MCF 10A (cell line): ENCODE measurements at places on chromosomes 1 and 21. TPM values are rescaled to one million over a fixed set of nuclear protein-coding genes. Genes with fewer than 3 reads are reported as not detected.
A peak's percentile ranks its signal among the peaks of the same experiment; 100 is the strongest.

DNA sequence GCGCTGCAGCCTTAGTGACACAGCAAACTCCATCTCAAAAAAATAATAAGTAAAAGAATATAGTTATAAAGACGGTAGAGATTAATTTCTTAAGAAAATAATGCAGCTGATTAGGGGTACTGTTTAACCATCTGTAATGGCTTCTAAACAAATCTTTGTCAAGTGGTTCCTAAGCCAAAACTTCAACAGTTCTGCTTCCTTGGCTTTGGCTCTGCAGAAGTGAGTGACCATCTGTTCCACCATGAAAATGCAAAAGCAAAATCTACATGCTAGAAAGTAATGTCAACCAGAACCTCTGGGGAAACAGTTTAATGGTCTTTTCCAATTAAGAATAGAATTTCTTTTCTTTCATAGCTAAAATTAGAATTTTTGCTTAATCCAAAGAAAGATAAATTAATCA lies 8.3 kb upstream of the SH2D5 start:
- H3K27me3 ChIP-seq, result no peaks in the 10 kb centered on the region
- H3K4me1 ChIP-seq, result no peaks in the 10 kb centered on the region
- DNase-seq, result no peak
- no peak overlapping the region for H3K4me3 ChIP-seq

DNA sequence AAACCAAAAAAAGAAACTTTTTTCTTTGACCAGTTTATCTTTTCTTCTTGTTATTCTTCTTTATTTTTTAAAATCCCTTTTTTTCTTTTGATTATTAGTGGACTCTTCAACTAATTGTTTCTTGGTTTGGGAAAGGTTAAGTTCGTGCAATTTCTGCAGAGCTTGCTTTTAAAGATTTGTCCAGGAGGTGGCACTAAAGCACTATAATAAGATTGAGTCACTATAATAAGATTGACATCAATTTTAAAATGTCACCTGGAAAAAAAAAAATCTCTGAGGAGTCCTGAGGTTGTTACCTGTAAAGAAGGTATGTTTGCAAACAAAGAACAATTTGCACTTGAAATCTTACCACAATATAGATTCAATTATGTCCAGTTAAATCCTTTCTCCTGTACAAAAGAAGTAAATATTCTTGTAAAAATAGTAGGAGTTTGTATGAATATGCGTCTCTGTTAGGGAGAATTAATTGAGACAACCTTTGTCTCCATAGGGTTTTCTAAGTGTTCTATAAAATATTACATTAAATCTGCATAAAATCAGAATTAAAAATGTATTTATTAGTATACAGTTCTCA lies 166.7 kb downstream of the ADGRL4 start:
- H3K27me3 ChIP-seq, result no peaks in the 10 kb centered on the region
- no peak overlapping the region for H3K27ac ChIP-seq
- DNase-seq, result peak; percentile 58
- H3K36me3 ChIP-seq, result no peaks in the 10 kb centered on the region
- H3K4me3 ChIP-seq, result no peak overlapping the region
- H3K4me1 ChIP-seq, result peaks cover 16% of the 10 kb centered on the region

- H3K27ac ChIP-seq, result no peak overlapping the region
- no peaks in the 10 kb centered on the region for H3K36me3 ChIP-seq
- peaks cover 76% of the 10 kb centered on the region for H3K27me3 ChIP-seq
- no peak for DNase-seq
- no peak overlapping the region for H3K4me3 ChIP-seq
These were observed 414.8 kb downstream of the NPHP4 start for GRCh38 chr1:5577255-5578040.

DNA sequence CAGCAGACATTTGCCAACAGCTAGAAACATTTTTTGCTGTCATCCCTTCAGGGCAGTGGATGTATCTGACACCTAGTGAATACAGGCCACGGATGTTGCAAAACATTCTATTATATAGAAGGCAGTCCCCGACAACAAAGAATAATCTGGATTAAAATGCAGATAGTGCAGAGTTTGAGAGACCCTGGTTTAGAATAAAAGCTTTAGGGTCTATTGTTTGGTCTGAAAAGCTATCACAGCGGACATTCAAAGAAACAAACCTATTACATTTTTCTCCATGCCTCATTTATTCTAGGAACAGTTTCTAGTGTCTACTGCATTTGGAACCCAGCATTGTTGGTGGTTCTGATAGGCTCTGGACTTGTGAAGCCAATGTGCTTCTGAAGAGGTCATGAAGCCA lies 316.3 kb downstream of the TGFB2 start:
- H3K4me1 ChIP-seq, result peaks cover 58% of the 10 kb centered on the region
- peaks cover 9% of the 10 kb centered on the region for H3K36me3 ChIP-seq
- peak overlapping the region; percentile 76 for H3K27ac ChIP-seq
- no peaks in the 10 kb centered on the region for H3K27me3 ChIP-seq
- no peak overlapping the region for H3K4me3 ChIP-seq
- DNase-seq, result peak; percentile 46

DNA sequence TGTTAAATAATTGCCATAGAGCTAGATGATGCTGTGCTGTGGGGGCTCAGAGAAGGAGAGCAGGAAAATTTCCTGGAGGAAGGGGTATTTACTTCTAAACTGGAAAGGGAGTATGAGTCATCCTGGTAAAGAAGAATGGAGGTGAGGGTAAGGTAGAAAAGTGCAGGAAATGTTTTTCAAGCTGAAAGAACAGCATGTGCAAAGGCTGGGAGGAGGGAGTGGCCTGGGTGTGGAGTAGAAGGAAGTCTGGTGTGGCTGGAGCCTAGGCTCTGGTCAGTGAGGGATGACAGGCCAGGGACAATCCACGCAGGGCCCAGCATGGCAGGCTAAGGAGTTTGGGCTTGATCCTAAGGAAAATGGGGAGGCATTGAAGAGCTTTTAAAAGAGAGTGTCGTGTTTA lies 45.9 kb downstream of the MATN1 start:
- H3K4me3 ChIP-seq, result no peak overlapping the region
- H3K4me1 ChIP-seq, result peaks cover 24% of the 10 kb centered on the region
- no peaks in the 10 kb centered on the region for H3K27me3 ChIP-seq
- no peaks in the 10 kb centered on the region for H3K36me3 ChIP-seq
- DNase-seq, result peak; percentile 28
- peak overlapping the region; percentile 92 for H3K27ac ChIP-seq

GRCh38 chr1:9455487-9456234 lies 83.6 kb upstream of the SLC25A33 start:
- no peak overlapping the region for H3K27ac ChIP-seq
- H3K4me3 ChIP-seq, result no peak overlapping the region
- no peaks in the 10 kb centered on the region for H3K36me3 ChIP-seq
- no peaks in the 10 kb centered on the region for H3K27me3 ChIP-seq

- peak overlapping the region; percentile 65 for H3K27ac ChIP-seq
- H3K27me3 ChIP-seq, result no peaks in the 10 kb centered on the region
- H3K4me3 ChIP-seq, result peak overlapping the region; percentile 75
- H3K36me3 ChIP-seq, result peaks cover 22% of the 10 kb centered on the region
- DNase-seq, result peak; percentile 86
These were observed 1.1 kb upstream of the ADIPOR1 start for GRCh38 chr1:202959276-202959620.

- H3K4me1 ChIP-seq, result peaks cover 7% of the 10 kb centered on the region
- no peak overlapping the region for H3K4me3 ChIP-seq
- H3K36me3 ChIP-seq, result peaks cover 10% of the 10 kb centered on the region
- no peak for DNase-seq
- H3K27ac ChIP-seq, result no peak overlapping the region
These were observed 9.5 kb downstream of the SIM2 start for GRCh38 chr21:36708286-36709029.

GRCh38 chr1:7930645-7931445 lies 9.8 kb downstream of the TNFRSF9 start:
- no peak for DNase-seq
- no peaks in the 10 kb centered on the region for H3K36me3 ChIP-seq
- H3K4me3 ChIP-seq, result no peak overlapping the region
- no peaks in the 10 kb centered on the region for H3K4me1 ChIP-seq
- peaks cover 50% of the 10 kb centered on the region for H3K27me3 ChIP-seq
- H3K27ac ChIP-seq, result no peak overlapping the region

DNA sequence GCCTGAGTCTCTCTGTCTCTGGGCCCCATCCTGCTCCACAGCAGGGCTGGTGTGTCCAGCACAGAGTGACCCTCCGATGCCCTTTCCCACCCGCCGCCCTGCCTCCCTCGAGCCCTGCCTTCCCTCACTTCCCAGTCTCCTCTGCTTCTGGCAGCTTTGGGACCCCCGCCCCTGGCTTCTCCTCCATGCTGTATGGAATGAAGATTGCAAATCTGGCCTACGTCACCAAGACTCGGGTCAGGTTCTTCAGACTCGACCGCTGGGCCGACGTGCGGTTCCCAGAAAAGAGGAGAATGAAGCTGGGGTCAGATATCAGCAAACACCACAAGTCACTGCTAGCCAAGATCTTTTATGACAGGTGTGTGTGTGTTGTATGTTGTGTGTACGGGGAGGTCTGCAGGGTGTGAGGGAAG lies 14.3 kb downstream of the MOV10 start:
- H3K27ac ChIP-seq, result peak overlapping the region; percentile 96
- H3K4me3 ChIP-seq, result no peak overlapping the region
- H3K4me1 ChIP-seq, result peaks cover 31% of the 10 kb centered on the region
- H3K27me3 ChIP-seq, result no peaks in the 10 kb centered on the region
- DNase-seq, result no peak
- H3K36me3 ChIP-seq, result peaks cover 38% of the 10 kb centered on the region

DNA sequence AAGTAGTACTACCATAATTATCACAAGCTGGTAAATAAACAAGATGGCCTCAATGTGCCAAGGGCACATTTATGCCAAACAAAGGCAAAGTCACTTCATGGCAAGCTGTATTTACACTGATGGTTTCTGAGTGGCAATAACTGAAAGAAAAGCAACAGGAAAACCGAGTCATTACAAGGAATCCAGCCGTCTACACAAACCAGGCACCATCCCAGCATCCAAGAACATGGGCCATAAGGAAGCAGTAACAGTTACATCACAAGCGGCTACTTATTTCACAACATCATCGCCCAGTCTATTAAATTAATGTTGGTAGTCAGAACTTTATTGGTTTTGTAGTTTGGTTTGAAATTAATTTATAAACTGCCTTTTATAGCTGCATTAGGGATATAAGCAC lies 214.2 kb downstream of the RERE start:
- no peaks in the 10 kb centered on the region for H3K4me1 ChIP-seq
- H3K27ac ChIP-seq, result no peak overlapping the region
- no peak overlapping the region for H3K4me3 ChIP-seq
- peak; percentile 20 for DNase-seq
- H3K36me3 ChIP-seq, result peaks cover 11% of the 10 kb centered on the region

DNA sequence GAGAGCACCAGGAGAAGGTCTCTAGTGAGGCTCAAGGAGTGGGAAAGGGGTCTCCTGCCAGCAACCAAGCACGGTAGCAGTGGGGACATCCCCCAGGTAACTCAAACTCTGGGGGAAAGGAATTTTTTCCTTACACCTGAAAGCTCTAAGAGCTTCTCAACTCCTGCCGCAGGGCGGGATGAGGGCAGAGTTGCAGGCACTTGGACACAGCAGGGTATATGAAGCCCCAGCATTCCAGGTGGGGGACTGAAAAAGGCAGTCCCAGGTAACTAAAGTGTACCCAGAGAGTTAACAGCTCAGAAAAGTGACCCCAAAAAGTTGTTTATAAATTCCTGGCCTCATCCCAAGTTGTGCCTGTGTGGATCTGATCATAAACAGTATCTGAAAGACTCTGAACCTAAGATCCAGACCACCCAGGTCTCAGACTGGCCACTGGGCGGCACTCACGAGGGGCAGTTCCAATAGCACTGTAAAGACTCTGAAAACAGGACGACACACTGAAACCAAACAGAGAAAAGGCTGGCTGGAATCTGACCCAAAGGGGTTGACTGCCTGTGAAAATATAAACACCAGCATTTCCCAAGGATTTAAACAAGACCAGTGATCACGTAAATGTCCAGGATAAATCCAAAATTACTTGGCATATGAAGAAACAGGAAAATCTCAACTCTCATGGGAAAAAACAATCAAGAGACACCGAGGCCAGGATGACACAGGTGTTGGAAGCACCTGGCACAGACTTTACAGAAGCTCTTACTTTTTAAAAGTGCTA lies 47.5 kb downstream of the HSF2BP start:
- peak overlapping the region; percentile 88 for H3K27ac ChIP-seq
- peaks cover 35% of the 10 kb centered on the region for H3K4me1 ChIP-seq
- H3K4me3 ChIP-seq, result no peak overlapping the region
- H3K27me3 ChIP-seq, result no peaks in the 10 kb centered on the region

DNA sequence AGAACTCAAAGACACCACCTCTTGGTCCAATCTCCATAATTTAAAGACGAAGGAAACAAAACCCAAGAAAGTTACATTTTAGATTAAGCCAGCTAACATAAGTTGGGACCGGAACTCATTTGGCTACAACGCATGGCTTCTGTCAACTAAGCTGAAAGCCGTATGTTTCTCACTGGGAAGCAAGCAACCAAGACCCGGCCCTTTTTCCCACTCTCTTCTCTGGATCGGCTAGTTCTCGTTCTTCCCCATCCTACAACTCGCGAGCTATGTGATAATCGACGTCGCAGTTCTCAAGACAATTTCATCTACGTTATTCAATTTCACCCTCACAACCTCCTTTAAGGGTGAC lies 601 bp downstream of the CCT8 start:
- H3K36me3 ChIP-seq, result peaks cover 42% of the 10 kb centered on the region
- peaks cover 22% of the 10 kb centered on the region for H3K4me1 ChIP-seq
- peak overlapping the region; percentile 100 for H3K4me3 ChIP-seq
- H3K27ac ChIP-seq, result peak overlapping the region; percentile 100
- H3K27me3 ChIP-seq, result no peaks in the 10 kb centered on the region

- DNase-seq, result peak; percentile 88
- H3K36me3 ChIP-seq, result no peaks in the 10 kb centered on the region
- no peak overlapping the region for H3K27ac ChIP-seq
- H3K27me3 ChIP-seq, result peaks cover 15% of the 10 kb centered on the region
These were observed 43.2 kb downstream of the GJA5 start for GRCh38 chr1:147717051-147717705.

GRCh38 chr1:34131396-34132160 lies 33.5 kb downstream of the CSMD2 start:
- H3K4me1 ChIP-seq, result no peaks in the 10 kb centered on the region
- DNase-seq, result no peak
- H3K27ac ChIP-seq, result no peak overlapping the region
- H3K4me3 ChIP-seq, result no peak overlapping the region
- H3K27me3 ChIP-seq, result no peaks in the 10 kb centered on the region

GRCh38 chr21:45979651-45980050 lies 1.9 kb upstream of the COL6A1 start:
- H3K27me3 ChIP-seq, result peaks cover 21% of the 10 kb centered on the region
- no peak overlapping the region for H3K4me3 ChIP-seq
- no peaks in the 10 kb centered on the region for H3K4me1 ChIP-seq
- H3K36me3 ChIP-seq, result no peaks in the 10 kb centered on the region

- no peak overlapping the region for H3K27ac ChIP-seq
- H3K27me3 ChIP-seq, result no peaks in the 10 kb centered on the region
- H3K36me3 ChIP-seq, result peaks cover 5% of the 10 kb centered on the region
- no peak overlapping the region for H3K4me3 ChIP-seq
These were observed 95.0 kb downstream of the SGIP1 start for GRCh38 chr1:66628926-66629325.

GRCh38 chr1:160351629-160352028 lies 8.4 kb downstream of the NCSTN start:
- no peaks in the 10 kb centered on the region for H3K4me1 ChIP-seq
- H3K4me3 ChIP-seq, result no peak overlapping the region
- H3K36me3 ChIP-seq, result peaks cover 82% of the 10 kb centered on the region
- no peak overlapping the region for H3K27ac ChIP-seq

Gene LCE2C
- total RNA-seq, result not detected in 2 replicates

Gene KLF17
- total RNA-seq, result not detected in 2 replicates

Gene TMEM240
- 3.6 and 5.5 TPM in 2 replicates for total RNA-seq

Gene OR2AK2
- not detected in 2 replicates for total RNA-seq

Gene CLCA2
- total RNA-seq, result 87.8 and 113 TPM in 2 replicates

Gene PCSK9
- total RNA-seq, result not detected in 2 replicates

Gene SH2D1B
- not detected in 2 replicates for total RNA-seq

Gene TIPRL
- 90.9 and 111 TPM in 2 replicates for total RNA-seq

Gene SLC9C2
- total RNA-seq, result not detected in 2 replicates

Gene SPOCD1
- 0.47 and 0.59 TPM in 2 replicates for total RNA-seq

Gene HSD3B1
- total RNA-seq, result not detected in 2 replicates

Gene TAS1R3
- total RNA-seq, result 0.17 TPM in 1 of 2 replicates, not detected in the other
